Nucleus accumbens (tissue), 56 donors: ENCODE measurements at places on chromosomes 4 and X.

DNA sequence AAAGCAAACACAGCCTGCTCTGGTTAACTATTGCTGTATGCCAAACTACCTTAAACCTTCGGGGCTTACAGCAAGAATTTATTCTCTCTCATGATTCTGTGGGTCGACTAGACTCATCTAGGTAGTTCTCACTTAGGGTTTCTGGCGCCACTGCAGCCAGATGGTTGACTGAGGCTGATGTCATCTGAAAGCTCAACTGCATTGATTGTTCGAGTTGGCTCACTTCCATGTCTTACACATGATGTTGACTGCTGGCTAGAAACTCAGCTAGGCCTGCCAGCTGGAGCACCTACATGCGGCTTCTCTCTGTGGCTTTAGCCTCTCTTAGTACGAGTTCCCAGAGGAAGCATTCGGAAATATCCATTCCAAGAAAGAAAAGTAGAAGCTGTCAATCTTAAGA, 103.2 kb downstream of the SRPX start:
- no peak for DNase-seq

GRCh38 chr4:177105536-177105935, 204.1 kb upstream of the NEIL3 start:
- DNase-seq: no peak

DNA sequence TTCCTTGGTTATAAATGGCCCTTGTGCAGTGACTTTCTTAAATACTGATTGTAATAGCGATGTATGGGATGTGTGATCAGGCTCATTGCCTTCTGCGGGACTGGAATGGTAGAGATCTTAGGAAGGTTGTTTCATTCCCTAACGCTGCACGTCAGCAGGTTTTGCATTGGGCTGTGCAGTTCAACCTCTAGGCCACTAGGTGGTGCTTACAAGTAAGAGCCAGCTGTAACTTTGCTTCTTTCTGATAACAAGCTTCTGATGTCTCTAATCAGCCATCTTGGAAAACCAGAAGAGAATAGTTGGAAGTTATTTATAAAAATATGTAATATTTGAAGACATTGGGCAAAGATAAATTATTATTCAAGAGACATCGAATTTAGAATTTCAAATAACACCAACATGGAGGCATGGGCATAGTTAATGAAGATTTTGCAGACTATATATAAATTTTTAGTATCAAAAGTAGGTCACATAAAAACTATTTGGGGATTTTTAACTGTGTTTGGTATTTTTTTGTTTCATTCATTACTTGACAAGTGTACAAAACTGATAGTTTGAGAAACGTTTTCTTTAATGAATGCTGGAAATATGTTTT, 339.7 kb upstream of the PCDH7 start:
- DNase-seq: no peak

- DNase-seq: no peak
Measured at GRCh38 chr4:15118292-15118691, 116.0 kb downstream of the CPEB2 start.

- no peak for DNase-seq
Measured at GRCh38 chr4:48594180-48594579, 104.1 kb downstream of the ZAR1 start.

DNA sequence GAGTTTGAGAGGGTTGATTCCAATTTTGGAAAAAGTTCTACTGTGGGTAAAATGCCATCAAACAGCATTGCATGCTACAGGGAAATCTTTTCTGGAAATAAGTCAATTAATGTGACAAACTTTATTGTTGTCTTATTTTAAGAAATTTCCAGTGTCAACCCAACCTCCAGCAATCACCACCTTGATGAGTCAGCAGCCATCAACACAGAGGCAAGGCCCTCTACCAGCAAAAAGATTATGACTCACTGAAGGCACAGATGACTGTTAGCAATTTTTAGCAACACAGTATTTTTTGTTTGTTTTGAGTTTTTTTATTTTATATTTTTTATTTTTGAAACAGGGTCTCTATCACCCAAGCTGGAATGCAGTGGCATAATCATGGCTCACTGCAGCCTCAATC, 165.4 kb upstream of the C1QTNF7 start:
- no peak for DNase-seq

DNA sequence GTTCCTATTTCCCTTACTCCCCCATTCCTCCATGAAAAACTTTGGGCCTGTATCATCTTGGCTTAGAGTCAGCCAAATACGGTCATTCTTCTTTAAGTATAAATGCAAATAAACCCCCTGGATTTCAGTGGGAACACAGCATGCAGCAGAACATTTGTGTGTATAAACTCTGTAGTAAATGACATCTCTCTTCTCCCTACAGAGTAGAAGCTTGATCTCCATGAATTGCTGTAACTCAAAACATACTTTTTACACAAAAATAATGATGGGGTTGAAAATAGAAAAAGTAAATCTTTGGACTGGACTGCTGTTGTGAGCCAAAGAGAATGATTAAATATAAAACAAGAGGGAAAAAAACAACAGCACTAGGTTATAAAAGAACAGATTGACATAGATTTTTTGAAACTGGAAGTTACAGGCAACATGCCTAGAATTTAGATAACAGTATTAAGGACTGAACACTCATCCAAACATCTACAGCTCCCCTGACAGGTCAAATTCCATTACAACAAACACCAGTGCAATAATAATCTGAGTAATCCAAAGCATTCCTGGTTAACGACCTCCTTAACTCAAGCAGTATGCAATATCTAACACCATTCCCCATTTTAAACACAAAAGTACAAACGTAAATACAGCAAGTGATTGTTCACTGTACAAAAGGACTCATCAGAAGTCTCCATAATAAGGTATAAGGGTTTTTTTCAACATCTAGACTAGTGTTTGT, 30.7 kb downstream of the TSPAN5 start:
- no peak for DNase-seq

DNA sequence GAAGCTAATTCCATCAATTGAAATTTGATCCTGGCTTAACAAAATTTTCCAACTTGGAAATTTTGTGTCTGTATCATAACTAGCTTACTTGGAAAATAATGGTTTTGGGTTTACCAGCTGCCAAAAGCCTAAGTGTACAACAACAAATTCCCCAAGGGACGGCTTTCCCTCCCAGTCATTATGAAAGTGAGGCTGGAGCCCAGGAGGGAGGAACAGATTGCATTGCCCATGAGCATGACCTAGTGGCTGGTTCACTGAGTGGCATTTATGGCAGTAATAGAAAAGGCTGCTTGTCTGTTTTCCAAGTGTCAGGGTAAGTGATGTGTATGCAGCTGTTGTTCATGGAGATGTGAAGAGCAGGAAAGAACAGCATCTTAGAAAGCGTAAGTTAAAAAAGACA, 70.8 kb upstream of the HHIP start:
- no peak for DNase-seq

DNA sequence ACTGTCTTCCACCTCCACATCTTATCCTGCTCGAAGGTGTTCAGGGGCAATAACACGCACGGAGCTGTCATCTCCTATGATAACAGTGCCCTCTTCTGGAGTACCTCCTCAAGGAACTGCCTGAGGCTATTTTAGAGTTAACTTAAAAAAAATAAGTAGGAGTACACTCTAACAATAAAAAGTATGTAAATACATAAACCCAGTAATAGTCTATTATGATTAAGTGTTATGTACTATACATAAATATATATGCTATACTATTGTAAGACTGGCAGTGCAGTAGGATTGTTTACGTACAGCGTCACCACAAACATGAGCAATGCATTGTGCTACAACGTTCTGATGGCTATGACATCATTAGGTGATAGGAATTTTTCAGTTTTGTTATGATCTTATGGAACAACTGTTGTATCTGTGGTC, 34.5 kb upstream of the TLR2 start:
- DNase-seq: no peak

- no peak for DNase-seq
Measured at GRCh38 chr4:138003248-138003647, 238.9 kb downstream of the SLC7A11 start.
